ENCODE measurements at places on chromosomes 3 and 15.

GRCh38 chr3:33954956-33955355 lies 156.5 kb downstream of the PDCD6IP start:
- no peak for DNase-seq

- DNase-seq, result no peak
These were observed 23.6 kb downstream of the SPTSSB start for GRCh38 chr3:161347726-161348125.

GRCh38 chr3:183158551-183159006 lies 4.0 kb downstream of the LAMP3 start:
- DNase-seq, result no peak

GRCh38 chr15:30905821-30906220 lies 2.1 kb downstream of the FAN1 start:
- no peak for DNase-seq

- DNase-seq, result no peak
These were observed 10.7 kb downstream of the CEP63 start for GRCh38 chr3:134496471-134497071.

All from heart right ventricle (tissue), 16 donors.